ENCODE measurements at places on chromosomes 4 and X.

- no peak for DNase-seq
Measured at GRCh38 chr4:53168228-53168627, 197.6 kb downstream of the SCFD2 start.

- DNase-seq = no peak
Measured at GRCh38 chr4:147940171-147940570, 208.3 kb downstream of the ARHGAP10 start.

- DNase-seq = no peak
Measured at GRCh38 chr4:54085284-54085683, 14.7 kb upstream of the GSX2 start.

- DNase-seq = no peak
Measured at GRCh38 chrX:16635040-16635439, 14.9 kb upstream of the S100G start.

GRCh38 chr4:20253735-20254409, 2.2 kb downstream of the SLIT2 start:
- DNase-seq = no peak

DNA sequence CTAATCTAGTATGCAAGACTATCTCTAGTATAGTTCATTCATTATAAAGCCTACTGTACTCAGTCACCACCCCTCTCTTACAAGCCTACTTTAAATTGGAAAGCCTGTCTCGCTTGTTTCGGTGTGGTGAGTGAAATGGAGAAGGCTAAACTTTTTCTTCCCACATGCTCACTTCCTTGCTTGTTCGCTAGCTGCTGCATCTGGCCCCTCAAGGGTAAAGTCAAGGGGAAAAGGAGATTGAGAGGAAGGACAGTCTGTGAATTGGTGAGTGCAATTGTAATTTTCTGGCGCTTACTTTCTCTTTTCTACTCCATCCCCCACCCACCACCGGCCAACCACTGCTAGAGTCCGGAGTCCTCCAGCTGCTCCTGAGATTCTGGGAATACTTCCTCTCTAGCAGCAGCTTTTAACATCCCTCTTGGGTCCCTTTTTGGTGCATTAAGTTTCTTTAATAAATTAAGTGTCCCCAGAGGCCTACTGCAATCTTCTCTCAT, 12.1 kb upstream of the ARAP2 start:
- peak; percentile 50 for DNase-seq

DNA sequence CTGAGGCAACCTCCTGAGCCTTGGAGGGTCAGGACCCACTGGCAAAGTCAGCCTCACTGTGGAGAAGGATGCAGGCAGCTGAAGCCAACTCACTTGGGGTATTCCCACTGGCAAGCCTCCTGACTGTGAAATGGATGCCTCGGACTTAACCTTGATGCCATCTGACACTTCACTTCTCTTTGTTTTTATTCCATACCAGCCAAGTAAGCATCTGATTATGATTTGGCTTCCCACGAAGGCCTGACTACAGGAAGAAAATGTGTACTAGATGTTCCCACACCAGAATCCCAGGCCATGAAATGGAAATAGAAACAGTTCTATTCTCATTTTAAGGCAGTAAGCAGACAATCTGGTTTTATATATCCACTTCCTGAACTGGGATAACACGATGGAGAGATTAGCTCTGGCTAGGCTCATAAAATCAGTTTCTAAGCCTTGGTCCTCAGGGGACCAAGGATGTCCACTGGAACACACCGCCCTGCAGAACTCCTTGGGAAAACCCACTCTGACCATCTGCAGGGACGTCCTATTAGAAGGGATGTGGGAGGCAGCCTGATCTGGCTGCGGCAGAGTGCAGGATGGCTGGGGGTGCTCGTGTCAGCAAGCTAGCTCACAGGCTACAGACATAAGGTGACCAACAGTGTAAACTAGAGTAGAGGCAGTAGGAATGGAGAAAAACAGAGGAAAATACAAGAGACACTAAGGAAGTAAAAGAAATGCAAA, 89.3 kb downstream of the TSPAN5 start:
- DNase-seq = no peak

Data from activated CD4-positive, alpha-beta memory T cell treated with anti-CD3 and anti-CD28 coated beads for 36 hours (primary cell).